ENCODE measurements at places on chromosomes 3 and 15. TPM values are rescaled to one million over a fixed set of nuclear protein-coding genes. Genes with fewer than 3 reads are reported as not detected.

The FILIP1L gene
- 46.3 TPM for total RNA-seq

The AGBL1 gene
- 0.21 TPM for total RNA-seq

The GOLGA8G gene
- total RNA-seq, result not detected

The P2RY12 gene
- 9.2 TPM for total RNA-seq

The GLDN gene
- 75.0 TPM for total RNA-seq

The APOD gene
- 1,911 TPM for total RNA-seq

The DNAJA4 gene
- 16.8 TPM for total RNA-seq

The SLC6A1 gene
- total RNA-seq, result 3.9 TPM

The CHRNA3 gene
- total RNA-seq, result not detected

The GASK1A gene
- total RNA-seq, result 70.6 TPM

The PIGB gene
- 16.1 TPM for total RNA-seq

The GLT8D1 gene
- 96.7 TPM for total RNA-seq

The COL6A5 gene
- total RNA-seq, result not detected

The CX3CR1 gene
- 2.2 TPM for total RNA-seq

The HERC2 gene
- total RNA-seq, result 82.8 TPM

The SCN5A gene
- total RNA-seq, result 2.7 TPM

The HRG gene
- not detected for total RNA-seq

The IL17RE gene
- 3.1 TPM for total RNA-seq

The TLR9 gene
- total RNA-seq, result not detected

The NLGN1 gene
- total RNA-seq, result 21.6 TPM

The GOLGA8Q gene
- total RNA-seq, result 1.5 TPM

The TERC gene
- 190 TPM for total RNA-seq

The GPR149 gene
- total RNA-seq, result not detected

The RAB11A gene
- total RNA-seq, result 140 TPM

The FGD5 gene
- 35.8 TPM for total RNA-seq

The TMEM158 gene
- 1.8 TPM for total RNA-seq

The IGSF11 gene
- total RNA-seq, result 28.5 TPM

The SLC24A5 gene
- total RNA-seq, result 0.44 TPM

The ATP2B2 gene
- total RNA-seq, result 0.44 TPM

The RHCG gene
- not detected for total RNA-seq

The GOLGA6L7 gene
- not detected for total RNA-seq

The ARHGEF26 gene
- total RNA-seq, result 66.3 TPM

The CCNB2 gene
- total RNA-seq, result not detected

The FBXL2 gene
- total RNA-seq, result 17.7 TPM

The PARP15 gene
- 3.1 TPM for total RNA-seq

The NOP10 gene
- 93.3 TPM for total RNA-seq

The TMCO5A gene
- not detected for total RNA-seq

The NDUFB5 gene
- 45.9 TPM for total RNA-seq

The GOLGA8T gene
- not detected for total RNA-seq

Measured in tibial nerve (tissue), 4 donors.